NCI-H187 treated with DMSO at 0.1 percent for 48 hours (cell line): ENCODE measurements at places on chromosomes 4 and X.

DNA sequence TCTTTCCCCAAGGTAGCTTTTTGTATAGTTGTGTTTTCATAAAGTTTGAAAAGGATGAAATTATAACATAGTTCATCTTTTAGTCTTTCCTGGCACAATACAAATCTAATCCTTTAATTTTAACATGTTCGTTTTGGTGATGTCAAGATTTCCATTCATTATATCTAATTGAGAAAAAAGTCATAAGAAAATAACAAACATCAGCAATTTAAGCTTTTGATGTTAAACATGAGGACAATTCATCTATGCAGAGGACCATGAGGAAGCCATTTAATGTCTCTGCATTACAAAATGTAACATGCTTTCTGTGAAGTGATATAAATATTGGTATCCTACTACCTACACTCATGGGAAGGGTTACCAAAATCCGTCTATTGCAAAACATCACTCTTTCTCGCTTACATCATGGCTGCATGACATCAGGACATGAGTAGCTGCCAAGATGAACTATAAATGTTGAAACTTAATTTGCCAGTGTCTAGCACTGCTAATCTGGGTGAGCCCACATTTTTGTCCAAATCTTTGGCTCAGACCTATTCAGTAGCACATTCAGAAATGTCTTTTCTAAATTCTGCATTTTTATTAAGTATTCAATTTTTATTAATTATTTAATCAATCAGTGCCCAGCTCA, 9.5 kb downstream of the EPGN start:
- no peak for DNase-seq

GRCh38 chr4:153181293-153181692, 22.9 kb upstream of the TRIM2 start:
- no peak for DNase-seq

GRCh38 chrX:37641859-37642258, 43.7 kb upstream of the XK start:
- peak; percentile 38 for DNase-seq

DNA sequence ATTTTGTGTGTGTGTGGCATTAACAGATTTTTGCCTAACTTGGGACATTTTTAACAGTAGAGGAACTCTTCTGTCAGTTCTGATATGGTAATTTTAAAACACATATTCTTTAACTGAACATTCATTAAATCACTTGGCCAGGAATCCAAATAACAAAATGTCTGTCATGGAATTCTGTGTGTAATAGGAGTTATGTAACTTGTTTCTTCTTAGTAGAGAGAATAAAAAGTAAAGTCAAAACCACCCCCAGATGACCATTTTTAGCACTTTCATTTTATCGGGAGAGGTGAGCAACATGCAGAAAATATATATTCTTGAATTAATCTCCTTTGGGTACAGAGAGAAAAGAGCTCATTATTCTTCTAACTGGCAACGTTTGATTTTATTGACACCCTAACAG, 1740.3 kb downstream of the STIM2 start:
- no peak for DNase-seq

DNA sequence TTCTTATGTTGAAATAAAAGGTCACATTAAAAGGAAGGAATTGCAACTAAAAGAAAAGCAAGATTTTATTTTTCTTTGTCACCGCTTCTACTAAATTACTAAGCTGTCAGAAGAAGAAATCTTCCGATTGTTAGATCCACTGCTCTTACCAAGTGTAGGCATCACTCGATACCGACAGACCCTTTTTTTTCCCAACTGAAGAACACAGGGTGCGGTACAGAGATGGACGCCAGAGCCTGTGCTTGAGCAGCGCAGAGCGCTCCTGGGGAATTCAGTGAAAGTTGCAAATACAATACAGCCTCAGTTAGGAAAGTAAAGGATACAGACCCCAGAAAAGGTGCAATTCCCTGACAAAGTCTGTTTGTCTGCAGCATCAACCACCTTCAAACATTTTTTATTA, 94.9 kb upstream of the WDR17 start:
- no peak for DNase-seq

GRCh38 chr4:147682755-147683154, 1.2 kb downstream of the PRMT9 start:
- DNase-seq: no peak

- no peak for DNase-seq
Observed at GRCh38 chr4:147041376-147041775, 95.7 kb upstream of the TTC29 start.

DNA sequence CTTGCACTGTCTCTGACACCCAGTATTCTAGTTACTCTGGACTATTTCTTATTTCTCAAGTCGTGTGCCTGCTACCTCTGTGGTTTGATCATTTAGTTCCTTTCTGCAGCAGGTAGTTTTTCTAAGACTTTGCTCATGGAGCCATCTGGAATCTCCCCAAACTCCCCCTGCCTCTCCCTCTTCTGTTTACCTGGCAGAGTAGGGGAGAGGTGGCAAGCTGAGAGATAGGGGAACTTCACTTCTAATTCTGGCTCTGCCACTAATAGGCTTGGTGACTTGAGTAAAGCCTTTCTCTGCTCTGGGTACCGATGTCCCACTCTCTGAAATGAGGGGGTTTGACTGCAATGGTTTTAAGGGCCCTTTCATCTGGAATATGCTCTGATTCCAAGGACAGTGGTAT, 141.3 kb downstream of the CPEB2 start:
- no peak for DNase-seq

- DNase-seq: no peak
Observed at GRCh38 chrX:101408532-101408841, 465 bp downstream of the HNRNPH2 start.

DNA sequence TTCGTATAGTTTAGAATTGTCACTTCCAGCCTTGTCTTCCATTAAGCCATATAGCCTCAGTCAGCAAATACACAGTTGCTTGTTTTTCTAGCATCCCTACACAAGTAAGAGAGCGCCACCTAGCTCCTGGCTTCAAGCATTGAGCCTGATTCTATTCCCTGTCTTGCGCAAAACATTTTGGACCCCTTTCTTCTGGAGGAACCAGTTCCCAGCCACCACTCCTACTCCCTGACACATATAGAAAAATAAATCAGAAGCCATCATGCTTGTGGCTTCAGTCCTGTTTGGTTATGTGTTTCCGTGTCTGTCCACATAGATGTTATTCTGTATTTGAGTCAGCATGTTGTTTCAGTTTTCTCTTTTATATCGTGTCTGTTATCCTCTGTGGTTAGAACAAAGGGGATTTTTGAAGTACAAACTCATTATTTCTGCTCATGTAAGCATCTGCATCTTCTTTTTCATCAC, 59.9 kb downstream of the GK start:
- DNase-seq: no peak

- no peak for DNase-seq
Observed at GRCh38 chr4:77352192-77352591, 195.2 kb downstream of the CCNG2 start.

DNA sequence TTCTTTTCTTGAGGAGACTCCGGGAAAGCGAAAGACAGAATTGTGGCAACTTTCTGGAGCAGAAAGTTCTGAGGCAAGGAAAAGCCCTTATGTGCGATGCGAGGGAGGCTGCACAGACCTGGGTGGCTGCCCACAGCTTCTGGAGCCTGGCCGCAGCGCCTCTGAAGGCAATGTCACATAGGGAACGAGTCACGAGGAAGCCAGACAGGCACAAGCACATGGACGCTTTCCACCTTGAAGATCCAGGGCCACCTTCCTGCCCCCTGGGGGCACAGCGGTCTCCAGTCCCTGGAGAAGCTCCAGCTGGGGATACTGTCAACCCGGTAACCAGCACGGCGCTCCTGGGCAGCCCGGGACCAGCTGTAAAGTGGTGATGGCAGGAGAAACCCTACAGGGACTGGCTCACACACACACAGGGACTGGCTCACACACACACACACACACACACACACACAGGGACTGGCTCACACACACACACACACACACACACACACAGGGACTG, 69.8 kb downstream of the MTNR1A start:
- DNase-seq: no peak

DNA sequence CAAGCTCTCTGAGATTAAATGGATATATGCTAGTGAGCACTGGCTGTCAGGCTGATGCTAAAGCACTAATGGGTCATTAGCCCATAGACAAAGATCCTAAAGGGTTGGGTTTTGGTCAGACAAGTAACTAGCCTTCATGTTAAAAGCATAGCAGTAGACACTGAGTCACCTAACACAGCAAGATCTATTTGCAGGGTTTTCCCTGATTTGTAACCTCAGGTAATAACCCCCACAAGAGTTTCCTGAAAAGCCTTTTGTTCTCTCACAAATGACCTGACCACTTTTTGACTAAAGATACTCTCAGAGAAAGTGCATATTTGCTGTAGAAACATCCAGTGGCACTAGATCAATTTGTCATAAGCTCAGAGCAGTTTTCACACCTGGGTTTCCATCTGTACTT, 251.1 kb upstream of the TEX13A start:
- no peak for DNase-seq

DNA sequence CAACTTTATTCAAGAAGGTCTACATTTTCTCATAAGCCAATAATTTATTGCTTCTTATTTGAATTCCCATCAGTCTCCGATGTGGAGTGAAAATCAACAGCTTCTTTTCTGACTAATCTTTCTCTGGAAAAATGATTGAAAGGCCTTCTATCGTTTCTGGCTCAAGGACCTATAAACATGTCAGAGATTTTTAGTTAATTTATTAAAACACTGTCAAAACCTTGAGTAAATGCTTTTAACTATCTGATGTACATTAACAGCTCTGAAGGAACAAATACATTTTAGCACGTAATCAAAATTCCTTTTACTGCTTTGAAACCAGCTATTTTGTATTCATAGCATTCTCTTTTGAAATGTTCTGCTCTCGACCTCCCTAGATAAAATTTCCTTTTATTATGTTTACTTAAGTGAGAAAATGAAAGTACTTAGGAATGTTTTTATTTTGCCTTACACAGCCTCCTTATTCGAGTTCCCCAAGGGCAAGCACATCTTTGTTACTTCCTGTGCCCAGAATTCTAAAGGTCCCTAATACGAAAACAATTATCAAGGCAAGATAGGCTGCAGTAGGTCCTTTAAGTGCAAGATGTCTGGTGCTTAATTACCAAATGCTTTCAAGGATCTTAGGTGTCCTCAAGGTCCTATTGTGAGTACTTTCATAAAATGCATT, 3.1 kb upstream of the ZFX start:
- DNase-seq: no peak

DNA sequence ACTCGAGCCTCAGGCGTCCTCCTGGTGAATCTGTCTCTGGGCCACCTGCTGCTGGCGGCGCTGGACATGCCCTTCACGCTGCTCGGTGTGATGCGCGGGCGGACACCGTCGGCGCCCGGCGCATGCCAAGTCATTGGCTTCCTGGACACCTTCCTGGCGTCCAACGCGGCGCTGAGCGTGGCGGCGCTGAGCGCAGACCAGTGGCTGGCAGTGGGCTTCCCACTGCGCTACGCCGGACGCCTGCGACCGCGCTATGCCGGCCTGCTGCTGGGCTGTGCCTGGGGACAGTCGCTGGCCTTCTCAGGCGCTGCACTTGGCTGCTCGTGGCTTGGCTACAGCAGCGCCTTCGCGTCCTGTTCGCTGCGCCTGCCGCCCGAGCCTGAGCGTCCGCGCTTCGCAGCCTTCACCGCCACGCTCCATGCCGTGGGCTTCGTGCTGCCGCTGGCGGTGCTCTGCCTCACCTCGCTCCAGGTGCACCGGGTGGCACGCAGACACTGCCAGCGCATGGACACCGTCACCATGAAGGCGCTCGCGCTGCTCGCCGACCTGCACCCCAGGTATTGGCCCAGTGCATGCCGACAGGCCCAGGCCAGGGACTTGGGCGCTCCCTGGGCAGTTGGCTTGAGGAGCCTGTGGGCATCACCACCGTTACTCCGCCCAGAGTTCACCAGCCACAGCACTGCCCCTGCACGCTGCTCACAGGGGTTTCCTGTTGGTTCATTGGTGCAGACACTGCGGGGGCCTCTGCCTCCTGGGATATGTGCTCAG, 1.1 kb downstream of the GPR78 start:
- no peak for DNase-seq

- DNase-seq: no peak
Observed at GRCh38 chr4:100574607-100575006, 56.8 kb upstream of the EMCN start.

- DNase-seq: no peak
Observed at GRCh38 chrX:16718824-16719333, 533 bp upstream of the SYAP1 start.

DNA sequence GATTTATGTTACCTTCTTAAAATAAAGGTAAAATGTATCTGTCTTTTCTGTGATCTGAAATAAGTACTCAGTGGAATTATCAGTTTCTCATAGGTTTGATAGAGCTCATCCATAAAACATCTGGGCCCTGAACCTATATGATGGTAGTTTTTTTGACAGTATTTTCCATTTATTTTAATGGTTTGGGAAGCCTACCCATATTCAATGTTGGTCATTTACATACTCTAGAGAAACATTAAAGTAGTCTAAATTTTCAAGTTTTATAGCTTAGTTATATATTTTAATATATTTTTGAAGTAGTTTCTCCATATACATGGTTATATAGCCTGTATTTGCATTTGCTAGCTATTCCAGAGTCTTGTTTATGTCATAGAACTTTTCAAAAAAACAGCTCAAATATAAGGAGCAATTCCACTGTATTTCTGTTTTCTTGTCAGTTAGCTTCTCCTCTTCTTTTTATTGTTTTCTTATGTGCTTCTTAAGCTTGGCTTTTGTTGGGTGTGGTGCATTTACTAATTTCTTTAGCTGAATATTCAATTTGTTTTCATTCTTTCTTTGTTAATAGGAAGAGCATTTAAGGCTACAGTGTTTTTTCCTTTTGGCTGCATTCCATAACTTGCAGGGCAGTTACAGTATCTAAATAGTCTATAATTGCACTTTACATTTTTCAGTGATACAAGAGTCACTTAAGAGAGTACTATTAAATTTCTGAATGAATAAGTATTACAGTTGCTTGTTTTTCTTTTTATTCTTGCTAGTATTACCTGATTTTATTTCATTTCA, 181.4 kb downstream of the DKK2 start:
- no peak for DNase-seq

- no peak for DNase-seq
Observed at GRCh38 chr4:26150948-26151347, 169.9 kb upstream of the RBPJ start.

DNA sequence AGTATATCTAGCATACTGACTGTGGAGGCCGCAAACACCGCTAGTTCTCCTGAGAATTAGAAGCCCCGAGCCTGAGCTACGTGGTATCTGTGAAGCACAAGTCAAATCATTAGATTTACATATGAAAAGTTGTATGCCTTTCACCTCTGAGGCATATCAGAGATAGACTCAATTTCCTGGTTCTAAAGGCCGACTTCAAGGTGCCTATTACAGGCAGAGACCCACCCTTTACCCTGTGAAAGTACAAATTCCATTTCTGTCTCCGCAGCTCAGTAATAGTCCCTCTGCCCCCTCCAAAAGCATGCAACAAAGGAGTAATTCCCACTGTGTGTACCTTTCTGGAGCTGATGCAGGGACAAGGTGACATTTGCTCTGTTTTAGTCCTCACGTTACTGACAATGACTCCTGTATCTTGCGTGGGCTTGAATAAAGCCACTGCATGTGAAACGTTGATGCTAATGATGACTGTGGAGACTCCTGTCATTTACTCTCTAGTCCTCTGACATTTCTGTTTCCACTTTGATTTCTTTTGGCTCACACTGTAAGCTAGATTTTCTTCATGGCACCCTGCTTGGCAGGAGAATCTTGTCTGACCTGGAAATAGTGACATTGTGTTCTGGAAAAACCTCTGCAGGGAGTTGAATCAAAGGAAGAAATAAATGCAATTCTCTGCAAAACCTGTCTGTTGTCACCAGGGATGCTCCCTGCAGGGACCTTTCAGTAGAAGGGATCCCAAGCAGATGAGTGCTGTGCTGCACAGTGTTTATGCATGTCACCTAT, 273.2 kb upstream of the EMCN start:
- DNase-seq: no peak

- no peak for DNase-seq
Observed at GRCh38 chrX:153828308-153828707, 2.0 kb downstream of the PDZD4 start.
